Effector CD8-positive, alpha-beta T cell (primary cell): ENCODE measurements at places on chromosomes 3 and 15.

DNA sequence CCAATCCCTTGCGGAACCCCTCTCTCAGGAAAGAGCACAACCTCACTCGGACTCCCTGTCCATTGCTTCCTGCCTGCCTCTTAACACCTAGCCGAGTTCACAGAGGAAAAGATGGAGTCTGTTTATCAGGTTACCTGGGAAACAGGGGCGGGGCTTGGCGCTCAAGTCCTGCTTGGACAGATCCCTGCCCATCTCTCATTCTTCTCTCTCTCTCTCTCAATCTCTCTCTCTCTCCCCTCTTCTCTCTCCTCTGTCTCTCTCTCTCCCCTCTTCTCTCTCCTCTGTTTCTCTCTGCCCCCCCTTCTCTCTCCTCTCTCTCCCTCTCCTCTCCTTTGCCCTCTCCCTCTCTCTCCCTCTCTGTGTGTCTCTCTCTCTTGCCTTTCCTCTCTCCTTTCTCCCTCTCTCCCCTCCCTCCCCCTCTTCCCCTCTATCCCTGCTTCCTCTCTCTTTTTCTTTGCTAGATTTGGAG is at the start of gene EFHB:
TSS of gene EFHB (minus strand) at position 120 of the 469 bp plus-strand sequence. CDS start 199 bp downstream, outside the sequence.
- DNase-seq, result no peak

DNA sequence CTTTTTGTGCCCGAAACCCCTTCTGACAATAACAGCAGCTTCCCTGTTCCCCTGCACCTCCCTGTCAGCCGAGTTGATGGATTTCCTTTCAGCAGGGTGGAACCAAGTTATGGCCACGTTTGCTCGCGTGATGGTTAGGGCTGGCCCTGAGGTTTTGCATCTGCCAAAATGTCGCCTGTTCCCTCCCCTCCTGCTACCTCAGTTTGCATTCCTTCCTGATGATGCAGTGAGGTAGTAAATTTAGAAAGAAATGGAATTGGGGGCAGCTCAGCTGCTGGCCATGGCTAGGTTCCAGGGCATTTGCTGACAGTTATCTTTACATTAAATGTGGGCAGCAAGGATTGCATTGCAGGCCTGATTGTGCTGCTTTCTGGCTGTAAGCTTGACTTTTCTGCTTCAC is 13.2 kb downstream of the LIMD1 start:
- no peak for DNase-seq

GRCh38 chr3:89025185-89025584 is 82.2 kb upstream of the EPHA3 start:
- no peak for DNase-seq

DNA sequence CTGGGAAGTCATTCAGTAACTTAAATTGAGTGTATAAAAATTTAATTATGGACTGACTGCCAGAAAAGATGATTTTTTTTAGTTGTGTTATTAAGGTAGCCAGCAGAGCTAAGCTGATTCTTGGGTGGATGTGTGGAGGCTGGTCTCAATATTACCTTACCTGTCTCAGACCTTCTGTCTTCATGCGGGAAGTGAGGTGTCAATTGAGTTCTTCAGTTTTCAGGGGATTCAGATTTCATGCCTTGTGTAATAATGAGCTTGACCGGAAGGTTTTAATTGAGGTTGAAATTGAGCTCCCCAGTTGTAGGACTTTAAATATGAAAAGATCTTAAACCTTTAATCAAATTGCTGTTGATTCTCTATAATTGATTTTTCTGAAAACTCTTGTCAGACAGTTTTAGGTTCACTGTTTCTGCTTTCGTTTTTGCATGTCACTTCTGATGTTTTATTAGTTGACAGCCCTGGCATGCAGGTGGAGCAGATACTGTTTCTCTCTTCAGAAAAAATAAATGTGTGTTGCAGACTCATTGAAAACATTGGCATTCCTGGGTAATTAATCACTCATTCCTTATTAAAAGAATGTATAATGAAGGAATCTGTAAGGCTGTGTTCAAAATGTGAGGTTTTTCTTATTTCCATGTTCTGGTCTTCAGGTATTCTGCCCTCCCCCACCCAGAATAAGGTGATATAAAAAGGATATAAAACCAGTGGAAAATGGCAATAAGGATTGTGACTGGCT is 54.5 kb downstream of the PSMD6 start:
- DNase-seq, result no peak

DNA sequence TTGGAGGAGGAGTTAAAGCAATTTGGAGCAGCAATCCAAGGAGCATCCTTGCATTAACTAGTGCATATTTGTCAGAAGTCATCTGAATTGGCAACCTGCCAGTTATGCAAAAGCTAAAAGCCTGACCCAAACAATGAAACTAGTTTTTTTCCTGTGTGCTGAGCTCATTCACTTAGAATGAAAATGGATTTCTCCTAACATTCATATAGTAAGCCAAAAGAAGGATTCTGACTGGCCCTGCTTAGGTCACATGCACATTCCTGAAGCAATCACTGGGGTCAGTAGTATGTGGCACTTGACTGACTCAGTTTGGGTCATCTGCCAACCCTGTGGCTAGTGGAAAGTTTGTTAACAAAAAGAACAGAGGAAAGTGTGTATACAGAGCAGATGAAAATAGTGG is 30.5 kb downstream of the OXSM start:
- DNase-seq, result no peak

GRCh38 chr3:182182531-182182968 is 470.8 kb downstream of the SOX2 start:
- no peak for DNase-seq

GRCh38 chr3:62266668-62267283 is 106.6 kb downstream of the FEZF2 start:
- no peak for DNase-seq

DNA sequence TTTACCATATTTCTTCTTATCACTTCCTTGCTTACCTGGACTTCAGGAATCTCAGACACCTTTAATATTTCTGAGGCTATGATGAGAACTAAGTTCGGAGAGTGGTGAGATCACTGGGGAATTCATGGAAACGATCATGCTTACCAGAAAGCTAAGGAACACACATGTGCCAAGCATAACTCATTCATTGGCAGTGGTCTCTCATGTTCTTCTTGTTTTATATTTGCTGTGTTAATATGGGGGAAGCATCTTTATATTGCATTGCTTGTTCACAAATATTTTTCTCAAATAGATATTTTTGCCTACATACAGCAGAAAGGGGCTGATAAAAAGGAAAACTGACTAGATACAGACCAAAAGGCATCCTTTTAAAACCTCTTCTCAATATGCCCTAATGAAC is 55.8 kb downstream of the COL6A6 start:
- DNase-seq, result no peak

GRCh38 chr3:170056710-170057454 is 19.1 kb downstream of the GPR160 start:
- DNase-seq, result no peak

DNA sequence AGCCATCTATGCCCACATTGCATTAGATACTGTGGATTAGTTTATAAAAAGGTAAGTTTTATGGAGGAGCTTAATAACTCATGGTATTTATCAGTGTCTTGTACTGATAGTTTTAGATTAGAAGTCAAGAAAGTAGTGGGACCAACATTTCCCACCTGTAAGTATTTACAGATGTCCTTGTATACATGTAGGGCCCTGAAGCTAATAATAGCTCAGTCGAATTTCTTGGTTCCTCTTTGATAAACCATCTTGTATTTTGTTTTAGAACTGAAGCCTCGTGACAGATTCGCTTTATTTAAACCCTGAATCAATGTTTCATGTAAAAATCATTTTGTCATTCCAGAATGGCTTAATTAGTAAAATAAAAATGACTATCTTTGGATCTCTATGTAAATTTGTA is 73.4 kb downstream of the CRYBG3 start:
- DNase-seq, result no peak

GRCh38 chr3:132001999-132002398 is 32.8 kb downstream of the CPNE4 start:
- DNase-seq, result no peak

DNA sequence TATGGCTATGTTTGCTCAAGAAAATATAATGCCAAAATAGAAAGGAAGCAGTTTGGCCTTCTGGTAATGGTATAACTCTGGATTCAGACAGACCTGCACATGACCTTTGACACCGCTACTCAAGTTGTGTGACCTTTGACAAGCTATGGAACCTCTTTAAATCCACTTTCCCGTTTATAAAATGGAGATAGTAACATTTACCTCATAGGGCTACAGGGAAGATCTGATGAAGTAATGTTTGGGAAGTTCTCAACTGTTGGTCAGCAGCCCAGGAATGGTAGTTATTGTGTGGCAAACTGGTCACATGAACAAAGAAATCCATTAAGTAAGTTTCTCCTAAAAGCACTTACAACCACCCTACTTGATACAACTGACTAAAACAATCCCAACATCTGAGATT is 95.1 kb upstream of the PHLDB2 start:
- no peak for DNase-seq

GRCh38 chr3:99409961-99410360 is 228.4 kb upstream of the COL8A1 start:
- DNase-seq, result no peak

DNA sequence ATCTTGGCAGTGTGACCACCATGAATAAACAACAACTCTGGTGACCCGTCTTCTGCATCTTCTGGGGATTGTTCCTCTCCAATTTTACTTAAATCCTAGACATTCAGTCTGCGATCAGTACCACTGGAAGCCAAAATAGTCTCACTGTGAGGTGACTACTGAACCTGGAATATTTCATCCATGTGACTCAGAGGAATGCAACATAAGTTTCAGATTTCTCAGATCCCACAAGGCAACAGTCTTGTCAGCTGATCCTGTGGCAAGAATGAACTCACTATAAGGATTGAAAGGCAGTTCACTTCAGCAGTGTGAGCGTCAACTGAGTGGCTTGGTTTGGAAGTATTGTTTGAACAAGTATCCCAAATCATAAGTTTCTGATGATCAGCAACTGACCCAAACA is 13.2 kb downstream of the NSUN3 start:
- DNase-seq, result no peak

GRCh38 chr3:113514265-113514769 is 639 bp downstream of the SPICE1 start:
- no peak for DNase-seq

GRCh38 chr15:57061696-57062095 is 143.3 kb downstream of the TCF12 start:
- DNase-seq, result no peak
